ENCODE measurements at places on chromosomes 3 and 15.

DNA sequence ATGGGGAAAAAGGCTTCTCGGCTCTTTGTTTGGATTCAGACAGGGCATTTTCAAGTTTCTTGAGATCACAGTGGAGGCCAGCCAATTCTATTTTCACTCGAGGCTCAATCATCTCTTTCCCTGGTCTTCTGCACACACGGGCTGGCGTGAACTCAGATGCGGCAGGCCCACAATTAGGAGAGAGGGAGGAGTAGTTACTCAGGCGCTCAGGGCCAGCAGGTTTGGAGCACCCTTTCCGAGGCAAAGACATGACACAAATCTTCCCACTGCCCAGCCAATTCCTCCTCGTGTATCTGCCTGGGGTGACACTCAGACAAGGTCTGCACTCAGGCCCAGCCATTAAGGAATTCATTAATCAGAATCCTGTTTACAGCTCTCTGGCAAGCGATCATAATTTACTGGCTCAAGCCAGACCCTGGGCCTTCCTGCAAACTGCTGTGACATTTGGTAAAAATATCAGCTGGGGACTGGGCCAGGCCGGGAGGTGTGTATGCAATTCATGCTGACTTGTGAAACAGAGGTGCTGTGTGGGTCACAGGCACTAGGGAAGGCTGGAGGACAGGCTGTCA lies 68.1 kb upstream of the TLE3 start:
- DNase-seq: no peak

DNA sequence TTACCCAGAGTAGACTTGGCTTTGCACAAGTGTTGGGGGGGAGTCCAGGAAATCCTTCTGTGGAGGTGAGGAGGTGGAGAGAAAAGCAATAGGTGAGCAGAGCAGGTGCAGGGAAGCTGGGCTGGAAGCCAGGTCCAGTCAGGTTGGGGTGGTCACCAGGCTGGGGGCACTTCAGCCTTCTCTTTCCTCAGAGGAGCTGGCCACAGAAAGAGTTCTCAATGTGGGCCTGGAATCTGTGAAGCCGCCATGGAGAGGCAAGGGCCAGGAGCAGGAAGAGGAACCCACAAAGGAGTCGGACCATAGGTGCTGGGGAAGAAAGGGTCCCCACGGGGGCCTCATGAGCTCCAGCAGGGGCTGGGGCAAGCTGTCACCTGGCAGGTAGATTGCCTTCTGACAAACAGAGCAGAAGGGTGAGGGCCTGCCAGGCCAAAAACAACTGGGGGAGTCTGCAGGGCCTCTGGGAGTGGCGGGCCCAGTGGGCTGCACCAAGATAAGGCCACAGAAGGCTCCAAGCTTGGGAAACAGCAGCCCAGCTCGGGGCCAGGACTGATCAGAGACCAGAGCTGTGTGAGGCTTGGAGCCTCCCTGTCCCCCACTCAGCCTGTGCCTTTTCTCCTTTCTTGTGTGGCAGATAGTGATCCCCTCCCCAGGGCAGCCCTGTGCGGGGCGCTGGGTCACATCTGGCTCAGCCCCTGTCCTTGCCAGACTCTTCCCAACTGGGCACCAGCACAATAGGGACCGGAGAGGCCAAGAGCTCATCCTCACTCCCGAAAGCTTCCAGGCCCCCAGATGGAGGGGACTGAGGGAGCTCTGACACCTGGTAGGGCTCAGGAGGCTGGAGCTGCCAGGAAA lies 53.0 kb upstream of the FGD5 start:
- DNase-seq: no peak

DNA sequence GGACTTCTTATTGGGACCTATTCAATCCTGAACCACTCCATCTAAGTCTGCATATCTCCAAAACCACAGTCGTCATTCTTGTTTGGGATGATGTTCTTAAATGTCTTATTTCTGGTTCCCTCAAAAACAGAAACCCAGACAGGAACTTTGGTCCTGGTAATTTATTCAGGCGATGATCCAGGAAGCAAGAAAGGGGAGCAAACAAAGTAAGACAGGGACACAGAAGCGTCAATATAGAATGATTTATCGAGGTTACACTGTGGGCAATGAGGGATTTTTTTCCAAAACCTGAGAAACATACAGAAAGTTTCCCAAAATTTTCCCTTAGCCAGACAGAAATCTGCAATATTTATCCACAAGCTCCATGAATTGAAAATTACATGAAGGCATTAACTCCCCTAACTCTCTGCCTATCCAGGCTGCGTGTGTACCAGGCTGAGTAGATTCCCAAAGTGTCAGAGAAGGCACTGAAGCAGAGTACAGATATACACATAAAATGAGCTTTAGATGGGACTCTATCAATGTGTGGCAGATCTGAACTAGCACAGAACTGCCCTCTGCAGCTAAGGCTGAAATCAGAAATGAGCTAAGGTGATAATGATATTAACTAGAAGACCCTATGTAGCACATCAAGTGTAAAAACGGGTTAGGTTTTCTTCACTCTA lies 43.2 kb downstream of the TP63 start:
- no peak for DNase-seq

DNA sequence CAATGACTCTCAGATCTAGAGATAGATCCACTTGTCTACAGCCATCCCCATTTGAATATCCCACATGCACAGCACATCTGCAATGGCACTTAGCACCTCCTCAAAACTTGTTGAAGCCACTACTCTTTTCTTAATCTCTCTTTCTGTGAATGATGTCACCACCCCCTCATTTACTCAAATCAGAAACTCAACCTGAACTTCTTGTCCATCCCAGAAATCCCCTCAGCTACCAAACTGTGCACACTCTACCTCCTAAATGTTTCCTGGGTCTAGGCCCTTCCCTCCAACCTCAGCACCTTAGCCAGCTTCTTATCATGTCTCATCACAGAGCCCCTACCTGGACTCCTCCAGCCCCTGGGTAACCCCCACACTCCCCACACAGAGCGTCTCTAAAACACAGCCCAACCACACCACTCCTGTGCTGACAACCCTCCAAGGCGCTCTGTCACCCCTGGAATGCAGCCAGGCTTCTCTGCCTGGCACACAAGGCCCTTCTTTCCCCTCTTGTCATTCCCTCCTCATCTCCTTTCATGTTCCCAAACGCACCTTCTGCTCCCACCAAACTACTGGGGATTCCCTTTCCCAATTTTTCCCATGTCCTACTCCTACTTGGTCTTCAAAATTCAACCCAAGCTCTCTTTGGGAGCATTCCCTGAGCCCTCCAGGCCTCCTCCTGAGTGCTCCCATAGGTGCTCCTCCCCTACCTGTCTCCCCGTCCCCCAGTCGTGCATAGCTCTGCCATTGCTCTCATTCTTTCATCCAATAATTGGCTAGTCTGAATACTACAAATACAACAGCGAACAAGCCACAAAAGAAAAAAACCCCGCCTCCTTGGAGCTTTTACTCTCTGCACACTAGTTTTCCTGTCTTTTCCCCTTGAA lies 39.8 kb upstream of the ZBTB38 start:
- DNase-seq: no peak

- DNase-seq: no peak
Observed at GRCh38 chr15:40368719-40369473, 10.9 kb downstream of the DISP2 start.

DNA sequence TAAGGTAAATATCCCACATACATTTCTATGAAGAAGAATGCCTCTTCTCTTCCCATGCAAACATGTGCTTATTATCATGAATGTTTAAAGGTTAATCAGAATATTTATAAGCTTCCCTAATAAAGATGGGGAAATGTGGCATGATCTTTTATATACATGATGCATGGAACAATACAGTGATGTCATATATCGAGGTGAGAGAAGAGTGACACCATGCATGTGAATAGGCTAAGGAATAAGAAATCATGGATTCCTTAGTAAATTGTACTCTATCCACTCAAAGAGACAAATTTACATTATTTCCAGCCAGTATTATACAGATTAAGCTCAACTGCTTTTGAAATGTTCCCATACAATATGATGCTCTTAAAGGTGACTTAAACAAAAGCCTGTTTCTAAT lies 1035.3 kb downstream of the ROBO1 start:
- no peak for DNase-seq

- no peak for DNase-seq
Observed at GRCh38 chr15:99249270-99249841, at the start of gene TTC23. Gene TTC23, minus strand, starts transcription at chr15:99249581. Its CDS starts 20,869 bp downstream, at chr15:99228712.

- DNase-seq: no peak
Observed at GRCh38 chr3:96478496-96478895, 335.9 kb upstream of the EPHA6 start.

GRCh38 chr3:192422321-192422996 lies 304.9 kb downstream of the FGF12 start:
- DNase-seq: no peak

DNA sequence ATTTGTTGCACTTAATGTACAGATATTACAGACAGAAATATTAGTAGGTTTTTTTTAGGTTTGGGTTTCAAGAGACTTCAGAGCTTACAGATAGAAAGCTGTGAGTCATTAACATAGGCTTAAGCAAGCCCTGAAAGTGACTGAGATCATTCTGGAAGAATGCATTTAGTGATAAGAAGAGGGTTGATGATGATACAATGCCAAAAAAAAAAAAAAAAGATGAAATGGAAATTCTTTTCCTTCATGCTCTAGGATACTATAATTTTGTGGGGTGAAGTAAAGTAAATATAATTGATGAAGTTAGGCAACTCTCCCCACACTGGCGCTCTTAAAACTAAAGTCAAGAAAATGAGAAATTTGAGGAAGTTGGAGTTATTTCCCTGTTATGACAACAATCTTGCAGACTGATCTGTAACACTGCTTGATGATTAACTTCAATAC lies 169.4 kb upstream of the ZNF385D start:
- DNase-seq: no peak

DNA sequence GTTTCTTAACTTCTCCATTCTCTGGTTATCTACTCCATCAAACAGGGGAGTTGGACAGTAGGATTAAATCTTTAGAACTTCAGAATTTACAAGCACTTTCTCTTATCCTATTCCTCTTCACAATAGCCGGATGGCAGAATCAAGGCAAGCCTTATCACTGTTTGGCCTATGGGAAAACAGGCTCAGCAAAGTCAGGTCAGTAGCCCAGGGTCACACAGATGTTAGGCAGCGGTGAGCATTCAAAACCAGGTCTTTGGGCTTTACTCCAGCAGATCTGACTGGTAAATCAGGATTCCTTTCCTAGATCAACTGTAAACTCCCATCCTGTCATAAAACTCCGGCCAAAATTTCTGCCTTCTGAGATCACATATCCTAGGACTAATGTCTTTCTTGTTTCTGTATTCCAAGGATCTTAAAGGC lies 258.4 kb downstream of the OPA1 start:
- no peak for DNase-seq

- no peak for DNase-seq
Observed at GRCh38 chr15:36529296-36530011, 50.0 kb upstream of the CDIN1 start.

DNA sequence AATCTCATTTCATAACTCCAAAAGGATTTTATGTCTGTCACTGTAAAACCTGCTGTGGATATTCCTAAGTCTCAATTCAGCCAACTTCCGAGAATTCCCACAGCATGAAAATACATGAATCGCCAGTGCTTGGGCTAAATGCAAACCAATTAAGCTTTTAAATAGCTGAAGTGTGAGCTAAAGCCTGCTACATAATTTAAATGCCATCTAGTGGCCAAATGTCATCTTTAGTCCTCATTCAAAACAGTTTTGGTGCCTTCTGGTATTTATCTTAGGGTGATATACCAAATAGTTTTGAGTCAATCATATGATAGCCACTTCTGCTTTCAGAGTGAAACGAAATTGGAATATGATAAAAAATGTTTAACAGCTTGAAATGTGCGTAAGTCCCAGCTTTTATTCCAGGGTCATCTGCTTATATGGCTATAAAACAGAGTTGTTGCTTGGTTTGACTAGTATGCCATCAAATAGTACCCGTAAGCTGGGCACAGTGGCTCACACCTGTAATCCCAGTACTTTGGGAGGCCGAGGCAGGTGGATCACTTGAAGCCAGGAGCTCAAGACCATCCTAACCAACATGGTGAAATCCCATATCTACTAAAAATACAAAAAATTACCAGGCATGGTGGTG lies 41.8 kb upstream of the CCNL1 start:
- DNase-seq: peak; percentile 63

GRCh38 chr15:29410338-29410737 lies 140.7 kb upstream of the NSMCE3 start:
- no peak for DNase-seq

- no peak for DNase-seq
Observed at GRCh38 chr3:54028372-54028771, 94.0 kb upstream of the CACNA2D3 start.

GRCh38 chr3:44409640-44410410 lies 67.6 kb downstream of the ZNF445 start:
- no peak for DNase-seq

- DNase-seq: no peak
Observed at GRCh38 chr15:30984118-30984517, 7.3 kb downstream of the MTMR10 start.

DNA sequence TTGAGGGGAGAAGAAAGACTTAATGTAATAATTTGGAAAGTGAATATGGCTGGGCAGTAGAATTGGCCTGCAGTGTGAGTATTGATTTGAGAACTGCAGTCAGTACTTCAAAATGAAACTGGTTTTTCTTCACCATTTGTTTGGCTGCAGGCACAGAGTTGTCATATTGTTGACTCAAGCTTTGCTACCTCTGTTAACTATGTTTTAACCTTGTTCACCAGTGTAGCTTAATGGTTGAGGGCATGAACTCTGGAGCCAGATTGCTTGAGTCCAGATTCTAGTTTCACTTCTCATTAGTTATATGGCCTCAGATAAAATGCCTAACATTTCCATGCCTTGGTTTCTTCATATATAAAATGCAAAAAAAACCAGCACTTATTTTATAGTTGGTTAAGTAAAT lies 64.1 kb downstream of the CFAP44 start:
- DNase-seq: no peak

- DNase-seq: no peak
Observed at GRCh38 chr15:49178497-49178896, 8.4 kb downstream of the GALK2 start.

DNA sequence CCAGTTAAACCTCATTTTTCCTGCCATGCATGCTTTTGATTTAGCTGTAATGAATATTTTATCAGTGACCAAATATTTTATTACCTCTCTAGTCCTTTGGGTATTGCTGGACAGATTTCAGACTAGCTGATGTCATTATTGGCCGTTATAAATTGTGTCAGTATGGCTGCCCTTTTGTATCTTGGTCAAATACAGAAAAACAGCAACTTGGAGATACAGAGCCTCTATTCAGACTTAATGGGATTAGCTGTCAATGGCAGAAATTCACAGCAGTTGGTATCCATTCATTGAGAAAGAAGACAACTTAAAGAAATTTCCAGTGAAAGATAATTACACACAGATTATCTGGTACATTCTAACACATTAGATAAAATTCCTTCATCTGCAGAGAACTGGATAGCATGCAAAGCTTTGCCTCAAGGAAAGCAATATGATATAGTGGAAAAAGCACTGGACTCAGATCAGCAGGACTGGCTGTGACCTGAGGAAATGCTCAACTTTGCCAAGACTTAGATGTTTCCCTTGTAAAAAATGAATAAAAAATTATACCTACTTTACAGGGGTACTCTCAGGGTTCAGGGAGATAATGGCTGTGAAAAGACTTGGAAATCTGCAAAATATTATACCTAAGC lies 20.8 kb downstream of the COL6A6 start:
- DNase-seq: no peak

Data from NCI-H1105 treated with DMSO at 0.1 percent for 48 hours (cell line).